ENCODE measurements at places on chromosomes 7 and 10.
A peak's percentile ranks its signal among the peaks of the same experiment; 100 is the strongest.

GRCh38 chr7:102415685-102416225, 17.6 kb upstream of the ORAI2 start:
- no peak for DNase-seq

DNA sequence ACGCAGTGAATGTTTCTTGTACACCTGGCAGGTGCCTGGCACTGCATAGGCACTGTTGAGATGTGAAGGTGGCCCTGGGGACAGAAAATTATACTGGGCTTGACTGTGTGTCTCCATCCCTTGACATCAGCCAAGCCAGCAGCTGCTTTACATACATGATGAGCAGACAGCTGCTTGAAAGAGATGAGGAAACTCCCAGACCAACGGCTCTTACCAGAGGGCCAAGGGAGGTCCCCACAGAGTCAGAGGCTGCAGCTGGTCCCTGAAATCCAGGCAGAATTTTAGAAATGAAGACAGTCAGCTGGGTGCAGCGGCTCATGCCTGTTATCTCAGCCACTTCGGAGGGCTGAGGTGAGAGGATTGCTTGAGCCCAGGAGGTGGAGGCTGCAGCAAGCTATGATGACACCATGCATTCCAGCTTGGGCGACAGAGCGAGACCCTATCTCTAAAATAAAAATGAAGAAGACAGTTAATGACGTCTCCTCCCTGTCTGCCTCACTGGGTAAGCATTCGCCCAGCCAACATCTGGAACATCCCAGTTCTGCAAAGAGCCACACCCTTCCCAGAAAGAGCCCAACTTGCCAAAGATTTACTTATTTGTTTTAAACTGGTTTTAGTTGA, 17.6 kb downstream of the LIMK1 start:
- DNase-seq = no peak

- no peak for DNase-seq
Measured at GRCh38 chr7:80611353-80611752, 27.1 kb upstream of the CD36 start.

DNA sequence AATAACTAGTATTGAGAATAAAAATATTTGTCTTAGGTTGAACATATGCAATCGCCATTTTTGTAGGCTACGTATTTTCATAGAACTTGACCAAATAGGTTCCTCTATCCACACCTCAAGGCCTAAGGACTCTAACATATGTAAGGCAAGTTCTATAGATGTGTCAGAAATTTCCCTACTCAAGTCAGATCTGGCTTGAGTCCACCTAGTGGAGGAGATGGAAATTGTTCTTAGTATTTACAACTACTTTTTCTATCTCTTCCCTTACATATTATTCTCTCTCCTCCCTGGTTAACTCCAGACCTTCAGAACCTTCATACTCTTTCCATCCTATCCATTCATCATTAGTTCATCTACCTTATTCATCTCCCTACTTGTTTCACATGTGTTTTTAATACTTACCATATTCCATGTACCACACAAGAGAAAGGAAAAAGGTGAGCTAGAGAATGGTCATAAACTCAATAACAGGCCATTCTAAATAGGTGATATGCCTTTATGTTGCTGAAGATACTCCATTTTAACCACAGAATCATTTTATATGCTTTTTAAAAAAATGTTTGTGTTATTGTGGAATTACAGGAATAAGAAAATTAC, 174.5 kb upstream of the HDAC9 start:
- peak; percentile 14 for DNase-seq

GRCh38 chr7:27224983-27225934, 17.3 kb upstream of the EVX1 start:
- DNase-seq = peak; percentile 39

GRCh38 chr10:22712956-22713852, 1.2 kb downstream of the PIP4K2A start:
- peak; percentile 14 for DNase-seq

DNA sequence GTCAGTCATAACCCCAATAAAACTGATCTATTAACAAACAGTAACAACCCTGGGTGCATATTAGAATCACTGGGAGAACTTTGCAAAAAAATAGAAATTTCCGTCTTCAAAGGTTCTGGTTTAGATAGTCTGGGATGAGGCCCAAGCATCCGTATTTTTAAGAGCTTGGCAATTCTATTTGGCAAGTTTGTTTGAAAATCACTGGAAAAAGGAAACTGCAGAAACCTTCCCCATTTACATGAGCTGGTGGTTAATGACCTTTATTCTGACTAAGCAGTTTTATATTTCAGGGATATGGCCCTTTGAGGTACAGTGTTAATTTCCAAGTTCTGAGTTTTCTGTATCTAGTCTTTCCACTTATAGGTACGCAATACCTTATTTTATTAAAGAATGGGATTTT, 115.8 kb upstream of the PRR15 start:
- DNase-seq = no peak

GRCh38 chr7:135434047-135434446, 75.9 kb downstream of the CNOT4 start:
- no peak for DNase-seq

DNA sequence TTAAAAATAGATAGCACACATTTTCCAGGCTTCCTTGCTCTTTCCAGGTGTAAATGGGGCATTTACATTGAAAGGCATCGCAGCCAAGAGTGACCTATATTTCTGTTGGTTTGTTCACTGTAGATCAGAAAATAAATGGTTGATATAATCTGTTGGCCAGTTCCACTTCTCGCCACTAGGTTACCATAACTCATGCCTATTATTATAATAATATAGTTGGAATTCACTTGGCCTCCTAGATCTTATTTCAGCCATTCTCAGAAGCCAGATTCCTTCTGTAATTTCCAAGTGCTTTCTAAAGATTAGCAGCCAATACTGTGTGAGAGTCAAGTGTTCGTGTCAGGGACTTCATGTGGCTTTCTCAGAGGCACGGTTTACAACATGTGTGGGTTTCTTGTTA, 179.5 kb downstream of the DNAH11 start:
- DNase-seq = no peak

DNA sequence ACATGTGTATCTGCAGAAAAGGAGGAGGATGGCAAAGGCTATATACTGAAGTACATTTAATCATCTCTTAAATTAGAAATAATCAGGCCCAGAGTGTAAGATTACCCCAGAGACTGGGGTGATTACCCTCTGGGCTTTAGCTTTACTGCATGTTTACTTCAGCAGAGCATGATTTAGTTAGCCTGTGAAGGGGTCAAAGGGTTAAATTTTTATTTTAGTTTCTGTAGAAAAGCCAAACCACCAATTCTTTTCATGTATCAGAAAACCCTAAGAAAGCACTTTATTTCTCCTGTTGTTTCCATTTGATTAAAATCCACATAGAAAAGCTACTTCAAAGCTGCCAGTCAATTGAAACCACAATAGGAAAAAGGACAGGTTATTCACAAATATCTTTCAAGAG, 101.5 kb upstream of the LSM8 start:
- no peak for DNase-seq

DNA sequence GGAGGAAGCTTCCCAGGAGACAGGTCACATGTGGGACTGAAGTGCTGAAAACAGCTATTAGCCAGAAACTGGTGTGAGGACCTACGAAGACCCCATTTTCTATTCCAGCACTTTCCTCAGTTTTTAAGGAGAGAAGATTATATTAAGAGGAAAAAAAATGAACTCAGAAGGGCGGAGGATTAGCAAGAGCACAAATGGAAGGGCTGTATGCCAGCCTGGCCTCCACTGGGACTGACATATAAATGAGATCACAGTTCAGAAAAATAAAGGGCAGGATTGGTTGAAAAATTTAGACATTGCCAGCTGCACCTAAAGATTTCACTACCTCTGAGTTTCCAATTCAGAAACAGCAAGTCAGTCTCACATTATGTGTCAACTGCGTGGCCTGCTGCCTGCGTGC, 53.0 kb downstream of the GSDME start:
- no peak for DNase-seq

DNA sequence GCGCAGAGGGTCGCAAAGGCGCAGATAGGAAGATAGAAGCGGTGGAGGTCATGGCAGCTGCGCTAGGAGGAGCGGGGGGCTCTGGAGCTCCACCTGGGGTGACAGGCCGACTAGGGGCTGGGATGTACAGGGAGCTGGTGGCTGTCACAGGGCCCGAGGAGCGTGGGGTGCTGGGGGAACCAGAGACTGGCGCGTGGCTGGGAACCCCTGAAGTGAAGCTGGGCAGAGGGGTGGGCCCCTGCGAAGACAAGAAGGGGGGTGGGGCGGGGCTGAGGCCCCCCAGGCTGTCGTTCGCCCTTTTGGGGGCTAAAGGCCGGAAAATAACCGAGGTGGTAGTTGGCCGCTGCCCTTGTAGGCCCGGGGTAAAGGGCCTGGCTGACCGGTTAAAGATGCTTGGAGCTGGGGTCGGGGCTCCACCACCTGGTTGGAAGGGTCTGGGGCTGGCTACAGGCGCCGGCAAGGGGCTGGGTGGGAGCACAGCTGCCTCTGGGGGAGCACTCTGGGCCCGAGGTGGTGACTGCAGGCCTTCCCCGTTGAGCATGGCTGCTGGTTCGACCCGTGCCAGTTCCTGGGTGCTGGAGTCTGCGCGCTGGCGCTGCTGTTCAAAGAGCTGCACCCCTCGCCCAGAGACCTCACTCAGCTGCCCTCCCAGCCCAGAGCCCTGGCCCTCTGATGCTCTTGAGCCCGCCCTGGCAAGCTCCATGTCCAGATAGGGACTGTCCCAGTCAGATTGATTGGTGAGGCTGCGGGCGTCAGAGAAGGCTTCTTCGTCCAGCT, 6.8 kb upstream of the MYOZ1 start:
- no peak for DNase-seq

DNA sequence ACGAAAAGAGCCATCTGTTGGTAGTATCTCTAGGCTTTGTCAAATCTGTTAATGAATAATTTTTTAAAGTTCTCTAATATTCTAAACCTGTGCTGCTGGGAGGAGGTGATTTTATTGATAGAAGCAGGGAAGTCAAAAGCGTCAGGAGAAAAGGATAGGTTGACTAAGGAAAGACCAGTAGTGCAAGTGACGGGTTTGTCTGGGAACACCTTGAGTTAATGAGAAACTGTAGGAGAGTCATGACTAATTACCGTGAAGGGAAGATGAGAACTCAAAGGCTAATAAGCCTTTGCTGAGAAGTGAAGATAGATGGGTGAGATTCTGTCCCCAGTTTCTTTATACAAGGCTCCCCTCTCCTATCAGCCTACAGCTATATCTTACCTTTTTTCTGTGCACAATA, 5.0 kb upstream of the PDK4 start:
- DNase-seq = no peak

GRCh38 chr7:156156734-156157408, 344.6 kb upstream of the SHH start:
- DNase-seq = peak; percentile 27

DNA sequence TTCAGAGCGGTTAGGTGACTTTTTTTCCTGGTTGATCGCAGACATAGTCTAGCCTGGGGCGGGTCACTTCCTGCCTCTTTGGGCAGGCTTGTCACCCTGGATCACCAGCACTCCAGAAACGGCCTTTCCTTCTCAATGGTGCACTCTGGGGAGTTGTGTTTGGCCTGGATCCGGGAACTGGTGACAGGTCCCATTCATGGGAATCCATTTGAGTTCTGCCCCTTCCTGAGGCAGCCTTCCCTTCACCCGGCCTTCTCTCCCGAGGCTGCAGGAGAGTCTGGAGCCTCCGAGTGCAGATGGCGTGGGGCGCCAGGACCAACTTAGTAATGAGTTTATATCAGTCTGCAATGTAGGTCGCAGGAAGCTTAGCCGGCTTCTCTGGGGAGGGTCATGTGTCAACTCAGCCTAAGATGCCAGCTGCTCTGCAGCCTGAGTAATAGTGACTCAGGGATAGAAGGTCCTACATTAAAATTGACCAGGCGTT, 54.2 kb downstream of the TACR2 start:
- DNase-seq = no peak

DNA sequence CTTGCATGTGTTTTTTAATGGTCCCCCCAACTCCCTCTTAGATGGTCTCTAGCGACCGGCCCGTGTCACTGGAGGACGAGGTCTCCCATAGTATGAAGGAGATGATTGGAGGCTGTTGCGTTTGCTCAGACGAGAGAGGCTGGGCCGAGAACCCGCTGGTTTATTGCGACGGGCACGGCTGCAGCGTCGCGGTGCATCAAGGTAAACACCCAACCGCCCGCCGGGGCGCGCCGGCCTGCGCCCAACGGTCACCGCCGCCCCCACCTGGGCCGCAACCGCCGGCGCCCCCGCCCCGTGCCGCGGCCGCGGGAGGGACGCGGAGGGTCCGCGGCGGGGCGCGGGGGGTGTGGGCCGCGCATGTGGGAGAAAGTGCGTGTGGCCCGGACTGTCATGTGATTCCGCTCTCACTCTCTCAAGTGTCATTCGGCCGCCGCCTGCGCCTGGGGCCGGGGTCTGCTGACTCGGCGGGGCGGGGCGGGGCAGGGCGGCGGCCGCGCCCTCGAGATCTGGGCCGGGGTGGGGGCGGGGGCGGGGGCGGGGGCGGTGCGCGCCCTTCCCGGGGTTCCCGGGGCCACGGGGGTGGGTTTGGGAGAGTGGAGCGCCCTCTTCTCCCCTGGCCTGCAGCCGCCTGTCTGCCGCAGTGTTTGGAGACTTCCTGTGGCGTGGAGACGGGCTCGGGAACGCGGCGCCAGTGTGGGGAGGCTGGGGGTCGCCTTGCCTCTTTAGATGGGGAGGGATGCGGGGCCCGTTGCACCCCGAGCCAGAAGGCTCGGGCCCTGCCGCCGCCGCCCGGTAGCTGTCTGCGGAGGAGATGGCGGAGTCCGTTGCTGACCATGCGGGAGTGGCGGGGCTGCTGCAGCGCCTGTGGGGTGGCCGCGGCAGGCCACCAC, 817 bp downstream of the MLLT10 start:
- no peak for DNase-seq

DNA sequence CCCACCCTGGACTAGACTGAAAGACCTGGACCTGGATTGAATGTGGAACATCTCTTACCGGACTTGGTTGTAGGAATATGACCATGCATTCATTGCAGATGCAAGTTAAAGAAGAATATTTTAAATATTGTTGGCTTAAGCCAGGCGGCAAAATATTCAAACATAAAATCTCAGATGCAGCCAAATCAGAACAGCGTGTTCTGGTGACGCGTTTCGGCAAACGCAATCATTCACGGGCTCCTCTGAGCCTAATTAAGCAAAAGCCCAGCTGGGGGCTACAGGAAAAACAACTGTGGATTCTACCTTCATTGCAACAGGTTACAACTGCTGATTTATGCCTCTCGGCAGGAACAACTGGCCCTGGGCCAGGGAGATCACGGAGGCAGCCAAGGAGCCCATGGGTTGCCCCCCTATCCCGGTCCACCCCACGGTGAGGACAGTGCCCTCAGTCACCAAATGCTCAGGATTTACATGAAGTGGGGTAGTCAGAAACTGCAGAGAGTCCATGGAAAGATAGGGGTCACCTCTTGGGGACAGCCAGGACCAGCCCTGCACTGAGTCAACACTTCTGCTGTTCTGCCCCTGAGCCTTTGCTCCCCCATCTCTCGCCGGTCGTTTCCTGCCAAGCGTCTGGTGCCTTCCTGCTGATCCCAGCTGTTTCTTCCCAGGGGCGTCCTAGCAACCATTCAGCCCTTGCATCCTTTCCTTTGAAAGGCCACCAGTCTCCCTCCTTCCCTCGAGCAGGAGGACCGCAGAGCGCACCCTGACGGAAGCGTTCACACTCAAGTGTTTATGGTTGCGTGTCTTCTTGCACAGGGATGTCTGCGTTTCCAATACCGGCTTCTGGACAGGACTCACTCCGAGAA, 64.4 kb upstream of the SFMBT2 start:
- DNase-seq = peak; percentile 24

GRCh38 chr7:150363872-150364271, 4.8 kb upstream of the REPIN1 start:
- no peak for DNase-seq

GRCh38 chr10:93468461-93469213, 13.5 kb downstream of the MYOF start:
- DNase-seq = no peak
